ENCODE measurements at places on chromosomes 7 and 10.
A peak's percentile ranks its signal among the peaks of the same experiment; 100 is the strongest.

DNA sequence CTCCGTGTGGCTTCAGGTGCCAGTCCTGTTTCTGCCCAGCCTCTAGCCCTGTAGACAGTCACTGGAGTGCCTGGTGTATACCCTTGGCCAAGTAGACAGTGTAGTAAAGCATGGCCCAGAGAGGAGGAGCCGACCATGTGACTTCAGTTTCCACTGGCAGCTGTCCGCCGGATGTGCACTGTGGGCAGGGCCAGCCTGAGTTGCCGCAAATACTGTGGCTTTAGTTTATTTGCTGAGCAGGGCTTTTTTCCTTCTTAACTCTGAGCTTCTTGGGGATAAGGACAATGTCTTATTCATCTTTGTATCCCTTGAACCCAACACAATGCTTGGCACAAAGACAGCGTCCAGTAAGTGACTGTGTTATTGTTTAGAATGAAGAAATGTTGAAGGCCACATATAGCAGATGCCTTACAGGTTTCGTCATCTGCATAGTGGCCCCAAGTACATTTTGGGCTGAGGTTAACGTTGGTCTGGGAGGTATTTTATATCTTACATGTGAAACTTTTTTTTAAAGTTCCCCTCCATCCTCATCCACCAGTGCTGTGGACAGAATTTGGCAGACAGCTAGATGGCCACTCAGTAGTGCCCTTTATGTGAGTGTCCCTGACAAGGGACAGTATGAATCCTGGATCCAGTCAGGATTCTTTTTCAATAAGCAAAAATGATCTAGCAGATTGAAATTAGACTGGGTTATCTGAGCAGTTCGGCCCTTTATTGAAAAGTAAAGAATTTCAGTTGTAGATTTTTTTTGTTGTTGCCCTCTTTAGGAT lies 40.6 kb downstream of the CYP17A1 start:
- peak; percentile 4 for DNase-seq

DNA sequence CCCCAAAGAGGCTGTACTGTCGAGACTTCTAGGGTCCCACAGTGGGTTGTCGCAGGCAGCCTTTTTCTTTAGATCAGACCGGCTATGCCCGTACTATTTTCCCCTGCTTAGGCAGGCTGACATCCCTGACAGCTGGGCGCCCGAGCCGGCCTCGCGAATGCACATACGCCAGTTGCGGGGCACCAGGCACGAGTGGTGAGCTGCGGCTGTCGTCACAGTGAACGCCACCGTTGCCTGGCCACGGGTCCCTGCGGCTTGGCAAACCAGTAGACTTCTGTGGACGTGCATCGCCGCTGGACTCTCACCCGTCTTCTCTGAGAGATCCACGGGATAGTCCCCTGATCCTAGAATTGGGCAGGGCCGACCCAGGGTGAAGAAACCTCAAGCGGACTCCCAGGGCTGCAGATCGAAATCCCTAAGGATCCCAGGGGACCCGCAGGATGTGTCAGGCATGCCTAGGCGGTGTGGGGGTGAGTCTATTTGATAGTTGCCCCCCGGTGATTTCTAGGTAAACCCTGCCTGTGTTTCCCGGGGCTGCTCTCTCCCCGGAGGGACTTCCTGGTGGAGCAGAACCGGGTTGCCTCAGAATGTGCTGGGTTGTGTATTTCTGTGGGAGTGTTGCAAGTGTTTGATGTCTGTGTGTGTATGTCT lies 33.0 kb upstream of the ZNF273 start:
- DNase-seq: no peak

- DNase-seq: no peak
Observed at GRCh38 chr10:119331061-119331460, 123.7 kb downstream of the GRK5 start.

DNA sequence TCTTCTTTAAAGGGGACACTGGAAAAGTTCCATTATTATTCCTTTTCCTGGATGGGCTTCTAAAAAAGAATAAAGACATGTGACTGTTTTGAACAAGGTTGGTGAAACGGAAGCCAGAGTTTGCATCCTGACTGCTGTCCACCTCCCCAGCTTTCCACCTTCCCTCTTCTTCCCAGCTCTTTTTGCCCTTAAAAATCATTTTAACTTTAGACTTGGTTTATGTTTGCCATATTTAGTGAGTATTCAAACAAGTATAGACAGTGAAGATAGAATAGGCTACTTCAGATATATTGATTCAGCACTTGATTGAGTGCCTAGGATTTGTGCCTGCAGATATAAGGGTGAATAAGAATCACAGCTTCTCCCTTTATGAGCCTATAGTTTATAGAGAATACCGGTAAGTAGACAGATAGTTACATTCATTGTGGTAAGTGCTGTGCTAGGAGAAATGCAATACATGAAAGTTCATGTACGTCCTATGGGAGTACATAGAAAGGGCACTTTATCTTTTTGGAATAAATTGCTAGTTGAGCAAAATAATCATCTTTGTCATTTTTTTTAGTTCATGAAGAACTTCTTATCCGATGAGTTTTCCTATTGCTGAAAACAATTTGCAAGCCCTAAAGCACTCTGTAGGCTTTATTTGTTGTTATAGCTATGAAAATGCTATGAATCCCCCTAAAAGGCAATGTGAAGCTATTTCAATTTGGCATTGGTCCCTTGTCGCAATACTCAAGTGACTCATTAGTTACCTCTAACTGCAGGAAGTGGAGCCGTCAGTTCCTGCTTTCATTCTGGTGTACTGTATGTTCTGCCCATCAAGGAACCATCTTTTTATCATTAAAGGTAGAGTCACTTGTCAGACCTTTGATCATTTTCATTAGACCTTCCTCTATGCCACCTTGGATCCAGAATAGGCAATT lies 57.2 kb upstream of the STRIP2 start:
- no peak for DNase-seq

DNA sequence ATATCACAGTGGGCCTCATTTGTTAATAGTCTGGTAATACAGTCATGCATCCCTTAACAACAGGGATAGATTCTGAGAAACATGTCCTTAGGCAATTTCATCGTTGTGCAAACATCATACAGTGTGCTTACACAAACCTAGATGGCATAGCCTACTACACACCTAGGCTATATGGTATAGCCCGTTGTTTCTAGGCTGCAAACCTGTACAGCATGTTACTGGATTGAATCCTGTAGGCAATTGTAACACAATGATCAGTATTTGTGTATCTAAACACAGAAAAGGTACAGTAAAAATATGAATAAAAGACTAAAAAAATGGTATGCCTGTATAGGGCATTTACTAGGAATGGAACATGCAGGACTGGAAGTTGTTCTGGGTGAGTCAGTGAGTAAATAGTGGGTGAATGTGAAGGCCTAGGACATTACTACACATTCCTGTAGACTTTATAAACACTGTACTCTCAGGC lies 12.0 kb upstream of the RHOBTB1 start:
- no peak for DNase-seq

DNA sequence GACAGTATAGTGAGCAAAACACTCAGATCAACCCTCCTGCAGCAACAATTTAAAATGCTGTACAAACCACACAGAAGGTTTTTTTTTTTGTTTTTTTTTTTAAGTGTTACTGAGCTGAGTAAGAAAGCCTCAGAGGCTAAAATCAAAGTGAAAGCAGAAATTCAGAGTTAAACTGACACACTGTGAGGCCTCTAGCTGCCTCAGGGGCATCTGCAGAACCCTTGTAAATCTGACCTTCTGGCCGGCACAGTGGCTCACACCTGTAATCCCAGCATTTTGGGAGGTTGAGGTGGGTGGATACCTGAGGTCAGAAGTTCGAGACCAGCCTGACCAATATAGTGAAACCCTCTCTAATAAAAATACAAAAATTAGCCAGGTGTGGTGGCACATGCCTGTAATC lies 7.4 kb upstream of the GNA12 start:
- DNase-seq: no peak

DNA sequence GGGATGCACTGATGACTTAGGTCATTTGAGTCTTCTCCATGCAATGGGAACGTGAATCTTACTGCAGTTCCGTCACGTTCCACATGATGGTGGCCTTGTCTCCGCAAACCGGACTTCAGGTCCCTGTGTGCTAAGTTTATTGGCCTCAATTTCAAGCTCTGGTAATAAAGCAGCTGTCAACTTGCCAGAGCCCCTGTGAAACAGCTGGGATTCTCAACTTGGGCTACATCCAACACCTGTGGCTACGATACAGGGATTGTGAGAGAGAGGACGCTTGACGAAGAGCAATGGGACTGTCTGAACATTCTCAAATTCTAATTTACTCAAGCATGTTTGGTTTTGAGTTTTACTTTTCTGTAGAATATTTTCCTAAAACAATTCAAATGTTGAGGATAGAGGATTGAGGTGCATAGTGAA lies 174.2 kb downstream of the PTN start:
- no peak for DNase-seq

GRCh38 chr7:100059251-100059739 lies 9.7 kb downstream of the ZSCAN21 start:
- DNase-seq: no peak

DNA sequence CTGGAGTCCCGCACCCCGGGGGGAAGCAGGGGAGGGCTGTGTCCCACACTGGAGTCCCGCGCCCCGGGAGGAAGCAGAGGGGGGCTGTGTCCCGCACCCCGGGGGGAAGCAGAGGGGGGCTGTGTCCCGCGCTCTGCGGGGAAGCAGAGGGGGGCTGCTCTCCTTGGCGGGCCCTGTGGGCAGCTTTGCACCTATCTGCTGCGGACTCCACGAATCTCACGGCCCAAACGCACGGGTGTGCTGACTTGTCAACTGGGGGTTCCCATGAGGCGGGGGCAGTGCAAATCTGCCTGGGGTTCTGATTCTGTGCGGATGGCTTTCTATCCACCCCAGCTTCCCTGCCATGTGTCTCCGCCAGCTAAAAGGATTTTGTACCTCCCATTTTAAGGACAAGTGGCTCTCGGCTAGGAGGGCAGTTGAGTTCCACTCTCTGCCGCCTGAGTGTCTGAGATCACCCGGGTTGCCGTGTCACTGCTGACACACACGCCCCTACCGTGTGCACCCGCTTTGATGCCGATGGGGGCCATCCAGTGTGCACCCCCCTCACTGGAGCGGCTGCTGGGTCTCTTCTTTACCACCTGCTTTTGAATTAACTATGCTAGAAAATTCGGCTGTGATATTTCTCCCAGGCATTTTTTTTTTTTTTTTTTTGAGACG lies 20.5 kb downstream of the GPER1 start:
- no peak for DNase-seq

- no peak for DNase-seq
Observed at GRCh38 chr7:90713628-90714027, 117.5 kb downstream of the CDK14 start.

DNA sequence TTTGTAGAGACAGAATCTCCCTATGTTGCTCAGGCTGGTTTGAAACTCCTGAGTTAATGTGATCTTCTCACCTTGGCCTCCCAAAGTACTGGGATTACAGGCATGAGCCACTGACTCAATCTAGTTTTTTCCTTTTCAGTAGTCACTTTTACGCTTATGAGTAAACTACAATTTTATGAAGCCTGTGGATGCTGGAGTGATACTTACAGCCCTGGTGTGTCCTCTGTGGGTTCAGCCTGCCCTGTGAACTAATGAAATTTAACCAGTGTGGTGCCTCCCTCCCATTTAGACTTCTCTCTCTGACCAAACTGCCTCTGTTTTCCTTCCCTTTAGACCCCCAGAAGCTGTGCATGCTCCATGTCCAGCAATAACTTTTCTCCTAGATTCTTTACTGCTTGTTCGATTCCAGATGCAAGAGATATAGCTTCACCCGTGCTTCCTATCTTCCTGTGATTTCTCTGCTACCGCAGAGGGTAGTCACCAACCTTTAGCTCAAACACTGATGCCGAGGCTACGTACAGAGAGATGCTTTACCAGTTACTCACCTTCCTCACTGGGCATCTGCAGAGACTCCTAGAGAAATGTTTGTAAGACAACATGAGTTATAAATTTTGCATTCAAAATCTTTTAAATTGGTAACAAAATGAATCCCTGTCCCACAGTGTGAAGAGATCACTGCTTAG lies 90.8 kb downstream of the KIAA1217 start:
- no peak for DNase-seq

DNA sequence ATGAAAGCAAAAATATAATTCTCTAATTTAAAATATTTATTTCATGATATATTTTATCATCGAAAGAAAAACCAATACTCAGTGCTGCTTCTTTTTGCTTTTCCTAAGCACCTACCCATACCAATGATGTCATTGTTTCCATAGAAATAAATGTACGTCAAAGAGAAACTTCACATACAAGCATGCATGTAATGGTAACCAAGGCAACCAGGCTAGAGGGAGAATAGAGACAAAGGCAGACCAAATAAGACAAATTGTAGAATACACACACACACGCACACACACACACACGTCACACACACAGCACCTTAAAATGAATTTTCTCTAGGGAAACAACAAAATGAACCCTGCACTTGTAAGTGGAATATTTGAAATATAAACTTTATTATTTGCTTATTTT lies 75.5 kb downstream of the MACC1 start:
- no peak for DNase-seq

DNA sequence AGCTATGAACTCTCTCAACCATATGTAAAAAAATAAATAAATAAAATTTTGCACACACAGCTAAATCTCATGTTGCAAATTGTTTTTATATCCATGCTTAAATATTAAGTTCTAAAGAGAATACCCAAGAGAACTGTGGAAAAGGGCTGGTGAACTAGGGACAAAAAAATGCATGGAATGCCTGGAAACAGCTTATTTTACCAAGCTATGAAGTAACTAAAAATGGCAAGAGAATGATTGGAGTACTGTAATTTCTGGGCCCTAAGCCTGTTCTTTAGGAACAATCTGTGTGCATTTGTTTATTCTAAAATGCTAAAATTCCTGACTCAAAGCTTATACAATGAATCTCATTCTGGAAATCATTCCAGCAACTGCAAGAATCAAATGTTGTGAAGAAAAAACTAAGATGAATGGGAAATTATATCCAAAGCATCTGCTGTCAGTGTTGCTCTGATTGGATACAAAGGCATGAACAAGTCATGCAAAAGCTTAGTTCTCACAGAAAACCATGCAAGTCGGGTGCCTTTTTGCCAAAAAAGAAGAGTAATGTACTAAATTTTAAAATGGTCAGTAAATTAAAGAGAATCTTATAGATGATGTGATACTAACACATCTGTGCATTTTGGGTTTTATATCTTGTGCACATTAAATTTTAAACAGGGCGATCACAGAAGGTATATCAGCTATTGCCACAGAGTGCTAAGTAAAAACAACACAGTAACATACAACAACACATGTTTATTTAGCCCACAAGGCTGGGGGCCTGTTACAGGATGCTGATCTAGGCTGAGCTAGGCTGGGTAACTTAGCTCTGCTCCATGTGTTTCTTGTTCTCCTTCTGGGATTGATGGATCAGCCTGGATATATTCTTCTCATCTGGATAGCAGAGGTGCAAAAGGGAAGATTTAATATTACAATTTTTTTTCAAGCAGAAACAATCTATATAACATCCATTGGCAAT lies 453.5 kb upstream of the SEMA3A start:
- no peak for DNase-seq

DNA sequence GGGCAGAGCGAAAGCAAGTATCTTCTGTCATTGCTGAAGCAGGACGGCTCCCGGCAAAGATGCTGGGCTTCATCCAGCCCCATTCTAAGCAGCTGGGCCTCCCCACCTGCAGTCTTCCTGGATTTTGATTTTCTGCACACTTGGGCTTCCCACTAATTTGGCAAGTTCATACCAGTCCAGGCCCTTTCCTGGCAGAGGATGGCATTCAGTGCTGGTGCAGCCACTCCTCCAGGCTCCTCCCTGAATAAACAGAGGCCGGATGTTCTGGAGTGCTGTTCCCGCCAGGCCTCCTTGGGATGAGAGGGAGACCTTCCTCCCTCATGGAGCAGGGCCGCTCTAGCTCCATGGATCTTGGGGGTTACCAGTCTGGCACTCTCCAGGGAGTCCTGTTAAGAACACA lies 3.4 kb downstream of the BAG3 start:
- no peak for DNase-seq

GRCh38 chr7:43660141-43660540 lies 69.2 kb downstream of the COA1 start:
- no peak for DNase-seq

GRCh38 chr7:158479021-158479663 lies 108.5 kb downstream of the PTPRN2 start:
- no peak for DNase-seq
